Nucleus accumbens (tissue), 56 donors: ENCODE measurements at places on chromosomes 16 and 17.

- DNase-seq = no peak
These were observed 93.8 kb upstream of the FAM20A start for GRCh38 chr17:68694791-68695485.

GRCh38 chr16:53061701-53062159, 6.9 kb downstream of the CHD9 start:
- DNase-seq = no peak

DNA sequence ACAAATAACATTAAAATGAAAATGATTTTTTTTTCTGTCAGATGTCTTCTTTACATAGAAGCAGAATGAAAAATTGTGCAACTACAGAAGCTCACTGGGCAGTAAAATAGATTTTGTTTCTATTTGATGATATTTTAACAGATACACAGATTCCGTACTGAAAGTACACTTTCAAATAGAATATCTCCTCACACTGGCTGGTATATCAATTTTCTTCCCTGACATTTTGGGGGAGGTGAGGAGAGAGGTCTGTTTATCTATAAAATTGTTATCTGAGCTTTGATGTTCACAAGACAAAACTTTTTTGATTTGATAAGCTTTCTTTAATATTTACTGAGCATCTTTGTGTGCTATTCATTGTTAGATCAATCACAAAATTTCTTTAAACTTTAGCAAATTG, 124.3 kb upstream of the NACA2 start:
- no peak for DNase-seq

GRCh38 chr16:71542377-71542776, 16.2 kb downstream of the CHST4 start:
- no peak for DNase-seq

DNA sequence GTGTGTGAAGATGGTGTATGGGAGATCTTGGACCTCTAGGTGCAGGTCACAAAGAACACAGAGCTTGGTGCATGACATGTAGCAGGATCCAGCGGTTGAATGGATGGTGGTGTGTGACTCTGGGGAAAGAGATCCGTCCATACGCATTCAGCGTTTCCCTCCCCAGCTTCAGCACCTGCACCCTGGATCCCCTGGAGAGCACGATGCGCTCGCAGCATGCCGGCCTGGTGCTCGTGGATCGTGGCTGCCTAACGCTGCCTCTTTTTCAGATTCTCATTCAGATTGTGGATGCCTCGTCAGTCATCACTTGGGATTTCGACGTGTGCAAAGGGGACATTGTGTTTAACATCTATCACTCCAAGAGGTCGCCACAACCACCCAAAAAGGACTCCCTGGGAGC, 70.9 kb downstream of the SEC14L1 start:
- no peak for DNase-seq

DNA sequence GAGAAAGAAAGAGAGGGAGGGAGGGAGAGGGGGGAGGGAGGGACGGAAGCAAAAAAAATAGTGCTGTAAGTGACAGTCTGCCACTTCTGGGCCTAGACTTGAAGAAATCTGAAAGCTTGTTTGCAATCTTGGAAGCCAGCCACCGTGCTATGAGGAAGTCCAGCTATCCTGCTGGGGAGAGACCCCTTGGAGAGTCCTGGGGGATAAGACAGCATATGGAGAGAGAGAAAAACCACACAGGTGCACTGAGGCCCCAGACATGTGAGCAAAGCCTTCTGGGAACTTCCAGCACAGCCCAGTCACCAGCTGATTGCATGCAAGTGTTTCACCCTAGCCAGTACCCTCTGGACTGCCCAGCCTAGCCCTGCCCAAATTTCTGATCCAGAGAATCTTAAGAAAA, 12.6 kb upstream of the ALOX12B start:
- DNase-seq = no peak

- no peak for DNase-seq
These were observed 17.8 kb upstream of the KIF19 start for GRCh38 chr17:74307984-74308773.

GRCh38 chr17:48701864-48702532, 20.3 kb downstream of the PRAC1 start:
- DNase-seq = no peak

DNA sequence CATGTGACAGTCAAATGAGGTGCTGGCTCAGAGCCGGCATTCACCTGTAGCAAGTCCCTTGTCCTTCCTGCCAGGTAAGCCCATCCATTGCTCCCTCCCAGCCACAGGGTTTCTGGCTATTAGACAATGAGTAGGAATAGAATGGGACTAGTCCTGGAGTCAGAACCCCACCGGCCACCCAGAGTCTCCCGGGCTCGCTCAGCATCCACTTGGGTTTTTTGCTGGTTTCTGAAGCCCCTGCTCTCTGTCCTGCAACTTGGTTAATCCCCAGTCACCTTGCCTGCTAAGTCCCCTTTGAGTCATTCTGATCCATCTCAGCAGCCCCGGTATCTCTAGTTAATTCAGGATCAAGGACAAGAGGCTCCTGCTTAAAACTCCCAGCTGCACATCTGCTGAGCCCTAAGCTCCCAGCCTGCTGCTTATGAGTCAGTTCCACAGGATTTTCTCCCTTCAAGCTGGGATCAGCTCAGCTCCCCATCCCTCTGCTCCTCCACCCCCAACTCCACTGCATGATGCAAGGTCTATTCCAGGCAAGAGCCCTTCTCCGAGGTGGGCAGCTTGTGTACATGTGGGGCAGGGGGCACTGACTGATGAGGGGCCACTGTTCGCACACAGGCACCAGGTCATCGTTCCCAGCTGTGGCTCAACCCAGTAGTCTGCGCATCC, 19.9 kb upstream of the MRPS23 start:
- no peak for DNase-seq

- DNase-seq = no peak
These were observed 100.1 kb upstream of the GRIN2A start for GRCh38 chr16:10282367-10282766.

DNA sequence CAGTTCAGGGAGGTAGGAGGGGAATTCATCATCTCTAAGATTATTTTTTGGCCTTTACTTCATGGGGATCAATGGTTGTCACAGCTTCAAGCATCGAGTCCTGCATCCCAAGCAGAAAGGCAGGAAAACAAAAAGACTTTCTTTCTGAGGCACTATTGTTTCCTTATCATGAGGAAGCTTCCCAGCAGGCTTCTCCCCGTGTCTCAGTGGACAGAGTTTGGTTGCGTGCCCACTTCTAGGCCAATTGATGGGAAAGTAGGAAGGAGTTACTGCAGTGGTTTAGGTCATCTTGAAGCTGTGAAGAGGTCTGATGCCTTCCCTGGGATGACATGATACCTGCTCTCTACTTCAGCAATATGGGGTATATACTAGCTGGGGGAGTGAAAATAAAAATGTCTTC, 175.3 kb upstream of the CDH13 start:
- no peak for DNase-seq

DNA sequence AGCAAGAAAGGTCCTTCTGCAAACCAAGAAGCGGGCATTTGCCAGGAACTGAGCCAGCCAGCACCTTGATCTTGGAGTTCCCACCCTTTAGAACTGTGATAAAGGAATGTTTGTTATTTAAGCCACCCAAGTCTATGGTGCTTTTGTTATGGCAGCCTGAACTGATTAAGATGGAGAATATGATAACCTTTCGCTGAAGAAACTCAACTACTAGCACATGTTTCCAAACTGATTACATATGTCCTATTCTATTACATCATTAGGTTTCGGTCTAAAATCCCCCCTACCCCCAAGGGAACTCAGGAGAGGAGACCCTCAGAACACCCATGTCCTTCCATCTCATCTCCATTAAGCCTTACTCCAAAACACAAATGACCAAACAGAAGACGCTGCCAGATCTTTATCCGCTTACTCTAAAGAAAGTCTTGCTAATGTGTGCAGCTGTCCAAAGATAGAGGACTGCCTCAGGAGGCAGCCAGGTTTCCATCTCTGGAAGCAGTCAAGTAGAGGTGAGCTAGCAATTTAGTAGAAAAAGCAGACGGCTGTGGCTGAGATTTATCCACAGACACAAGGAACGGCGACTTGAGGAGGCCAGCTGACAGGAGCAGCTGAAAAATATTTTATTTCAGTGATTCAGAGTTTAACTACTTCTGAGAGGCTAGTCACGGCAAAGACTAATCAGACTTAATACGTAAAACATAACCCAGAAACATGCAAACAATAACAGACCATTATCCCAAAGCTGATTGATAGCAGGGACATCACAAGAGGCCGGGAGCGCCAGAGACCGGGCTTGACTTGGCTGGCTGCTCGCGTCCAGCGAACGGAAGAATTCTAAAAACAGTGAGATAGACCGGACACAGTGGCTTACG, 611.4 kb upstream of the CDH5 start:
- DNase-seq = no peak

DNA sequence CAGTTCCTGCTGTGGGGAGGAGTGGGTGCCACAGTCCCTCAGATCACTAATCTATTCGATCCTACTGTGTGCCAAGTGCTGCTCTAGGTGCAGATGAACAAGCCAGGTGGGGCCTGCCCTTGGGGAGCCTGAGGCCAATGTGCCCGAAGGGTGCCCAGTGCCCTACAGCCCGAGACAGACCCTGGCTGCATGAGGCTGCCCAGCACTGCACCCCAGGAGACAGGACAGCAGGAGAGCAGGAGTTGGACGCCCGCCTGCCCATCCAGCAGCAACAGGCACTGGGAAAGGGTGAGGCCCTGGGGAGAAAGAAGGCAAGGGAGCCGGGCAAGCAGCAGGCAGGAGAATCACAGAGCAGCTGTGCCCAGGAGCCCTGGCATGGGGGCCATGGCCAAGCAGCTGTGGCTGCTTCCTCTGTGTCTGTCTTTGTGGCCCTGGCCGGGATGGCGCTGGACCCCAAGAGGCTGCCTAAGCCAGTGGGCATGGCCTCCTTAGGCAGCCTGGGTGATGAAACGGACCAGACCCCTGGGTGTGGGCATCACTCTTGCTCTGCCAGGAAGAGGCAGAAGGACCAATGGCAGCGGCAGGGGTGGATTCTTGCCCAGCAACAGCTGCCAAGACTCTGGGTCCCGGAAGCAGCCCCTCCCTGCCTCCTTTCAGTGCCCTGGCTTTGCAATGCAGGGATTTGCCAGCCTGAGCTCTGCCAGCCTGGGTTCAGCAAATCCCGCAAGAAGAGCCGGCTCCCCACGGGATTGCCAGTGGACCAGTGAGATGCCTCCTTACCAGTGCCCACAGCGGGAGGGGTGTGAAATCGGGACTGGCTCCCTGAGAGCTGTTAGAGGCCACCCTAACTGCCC, 179.6 kb upstream of the TNRC6C start:
- DNase-seq = peak; percentile 77

DNA sequence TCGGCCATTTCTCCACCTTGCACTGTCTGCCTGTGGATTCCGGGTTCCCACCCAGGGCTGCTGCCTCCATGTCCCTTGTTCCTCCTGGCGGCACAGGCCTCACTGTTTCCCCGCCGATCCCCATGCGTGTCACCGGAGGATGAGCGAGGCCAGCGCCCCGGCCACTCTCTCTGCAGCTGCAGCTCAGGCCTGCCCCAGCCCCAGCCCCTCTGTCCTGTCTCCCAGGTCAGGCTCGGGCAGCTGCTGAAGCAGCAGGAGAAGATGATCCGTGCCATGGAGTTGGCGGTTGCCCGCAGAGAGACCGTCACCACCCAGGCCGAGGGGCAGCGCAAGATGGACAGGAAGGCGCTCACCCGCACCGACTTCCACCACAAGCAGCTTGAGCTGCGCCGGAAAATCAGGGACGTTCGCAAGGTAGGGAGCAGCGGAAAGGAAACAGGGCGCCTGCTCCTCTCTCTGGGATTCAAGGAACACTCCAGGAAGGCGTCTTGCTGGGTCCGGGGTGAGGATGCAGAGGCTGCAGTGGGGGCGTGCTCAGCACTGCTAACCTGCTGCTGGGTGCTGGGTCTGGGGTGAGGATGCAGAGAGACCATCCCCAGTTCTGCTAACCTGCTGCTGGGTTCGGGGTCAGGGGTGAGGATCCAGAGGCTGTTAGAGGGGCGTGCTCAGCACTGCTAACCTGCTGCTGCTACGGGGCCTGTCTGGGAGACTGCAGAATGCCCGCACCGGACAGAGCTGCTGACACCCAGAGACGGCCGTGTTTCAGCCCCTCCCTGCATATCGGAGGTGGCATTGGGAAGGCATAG, 6.1 kb upstream of the GAA start:
- DNase-seq = no peak

- no peak for DNase-seq
These were observed 57.9 kb upstream of the TNRC6A start for GRCh38 chr16:24671455-24671954.
